ENCODE measurements at places on chromosomes 1 and 21. TPM values are rescaled to one million over a fixed set of nuclear protein-coding genes. Genes with fewer than 3 reads are reported as not detected.

DNA sequence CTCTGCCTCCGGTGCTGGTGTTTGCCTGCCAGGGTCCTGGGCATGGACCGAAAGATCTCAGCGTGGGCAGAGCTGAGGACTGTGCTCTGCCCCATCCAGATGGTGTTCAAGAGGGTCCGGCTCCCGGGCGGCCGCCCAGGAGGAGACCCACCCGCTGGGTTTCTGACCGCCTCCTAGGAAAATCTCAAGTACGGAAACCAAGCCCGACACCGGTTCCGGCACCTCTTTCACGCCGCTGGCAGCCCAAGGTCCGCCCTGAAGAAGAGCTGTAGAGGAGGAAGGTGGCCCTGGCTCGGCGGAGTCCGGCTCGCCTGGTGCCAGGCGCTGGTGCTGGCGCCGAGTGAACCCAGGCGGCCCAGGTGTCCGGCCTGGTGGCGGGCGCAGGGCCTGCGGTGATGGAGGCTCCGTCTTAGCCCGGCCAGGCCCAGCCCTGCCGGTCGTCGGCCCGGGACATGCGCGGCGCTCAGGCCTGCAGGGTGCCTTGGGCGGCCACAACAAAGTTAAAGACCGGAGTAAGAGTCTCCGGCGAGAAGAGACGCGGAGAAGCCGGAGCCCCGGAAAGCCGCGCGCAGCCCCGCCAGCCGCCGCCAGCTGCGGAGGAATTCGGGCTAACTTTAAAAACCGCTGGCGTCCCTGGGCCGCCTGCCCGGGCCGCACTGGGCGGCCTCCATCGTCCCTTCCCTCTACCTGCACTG is 1.5 kb downstream of the GRIK3 start:
- no peak overlapping the region for H3K27ac ChIP-seq
- no peak for DNase-seq

TMEM61 gene
- 3.6 TPM for total RNA-seq

DNA sequence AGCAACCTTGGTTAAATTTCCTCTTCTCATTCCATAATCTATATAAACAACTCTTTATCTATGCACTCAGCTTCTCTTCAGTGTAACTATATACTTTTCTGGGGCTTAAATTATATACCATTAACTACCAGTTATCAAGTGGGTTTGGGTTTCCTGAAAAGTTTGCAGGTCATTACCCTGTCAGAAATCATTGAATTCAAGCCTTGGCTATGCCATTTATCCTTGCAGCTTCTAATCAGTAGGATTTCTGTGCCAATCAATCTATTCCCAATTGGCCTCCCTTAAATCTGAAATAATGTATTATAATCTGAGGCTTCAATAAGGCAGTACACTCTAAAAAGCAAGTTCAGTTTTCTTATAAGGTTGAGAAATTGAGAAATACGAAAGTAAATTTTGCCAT is 466.5 kb downstream of the NCAM2 start:
- no peak for DNase-seq
- H3K27ac ChIP-seq: no peak overlapping the region
- H3K4me1 ChIP-seq: no peaks in the 10 kb centered on the region
- no peaks in the 10 kb centered on the region for H3K36me3 ChIP-seq

ACAP3 gene
- 53.7 TPM for total RNA-seq

DNA sequence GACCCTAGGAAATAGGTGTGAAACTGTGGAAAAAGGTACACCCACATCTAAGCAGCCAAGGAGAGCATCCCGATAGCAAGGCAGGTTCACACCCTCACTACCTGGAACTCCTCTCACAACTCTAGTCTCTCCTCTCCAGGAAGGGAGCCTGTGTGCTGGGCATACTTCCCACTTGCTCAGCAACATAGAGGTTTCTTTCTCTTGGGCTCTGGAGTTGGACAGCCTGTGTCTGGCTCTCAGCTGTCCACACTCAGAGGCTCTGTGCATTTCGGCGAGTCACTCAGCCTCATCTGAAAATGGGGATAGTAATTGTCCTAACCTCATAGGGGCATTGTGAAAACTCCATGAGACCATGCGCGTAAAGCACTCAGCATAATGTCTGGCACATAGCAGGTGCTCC is 29.6 kb upstream of the VWA5B1 start:
- H3K4me3 ChIP-seq: no peak overlapping the region
- no peaks in the 10 kb centered on the region for H3K36me3 ChIP-seq
- no peaks in the 10 kb centered on the region for H3K4me1 ChIP-seq
- H3K27me3 ChIP-seq: no peaks in the 10 kb centered on the region

DNA sequence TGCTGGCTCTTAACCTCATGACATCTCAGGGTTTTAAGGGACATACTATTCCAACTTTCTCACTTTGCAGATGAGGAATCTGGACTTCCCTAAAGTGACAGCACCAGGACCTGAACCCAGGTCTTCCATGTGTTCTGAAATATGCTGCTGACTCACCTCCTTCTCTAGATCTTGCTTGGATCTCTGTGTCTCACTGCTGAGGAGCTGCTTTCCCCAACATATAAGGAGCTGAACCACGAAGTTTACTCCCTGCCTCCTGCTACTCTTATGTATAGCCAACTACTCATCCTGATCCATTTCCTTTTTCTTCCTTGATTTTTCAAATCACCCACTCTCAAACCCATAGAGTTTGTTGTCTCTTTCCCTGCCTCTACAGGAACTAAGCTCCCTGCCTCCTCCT is 38.2 kb downstream of the ALG14 start:
- H3K36me3 ChIP-seq: no peaks in the 10 kb centered on the region
- H3K4me3 ChIP-seq: no peak overlapping the region
- no peak overlapping the region for H3K27ac ChIP-seq
- H3K27me3 ChIP-seq: no peaks in the 10 kb centered on the region
- H3K4me1 ChIP-seq: no peaks in the 10 kb centered on the region
- no peak for DNase-seq

GRCh38 chr21:46664316-46664995 is 29.0 kb downstream of the PRMT2 start:
- H3K27me3 ChIP-seq: no peaks in the 10 kb centered on the region
- H3K4me1 ChIP-seq: peaks cover 18% of the 10 kb centered on the region
- no peak overlapping the region for H3K4me3 ChIP-seq
- no peak overlapping the region for H3K27ac ChIP-seq
- H3K36me3 ChIP-seq: no peaks in the 10 kb centered on the region

- H3K4me1 ChIP-seq: peaks cover 34% of the 10 kb centered on the region
- DNase-seq: no peak
- H3K27ac ChIP-seq: peak overlapping the region; percentile 90
Observed at GRCh38 chr1:40858856-40859416, 3.2 kb downstream of the CITED4 start.

DNA sequence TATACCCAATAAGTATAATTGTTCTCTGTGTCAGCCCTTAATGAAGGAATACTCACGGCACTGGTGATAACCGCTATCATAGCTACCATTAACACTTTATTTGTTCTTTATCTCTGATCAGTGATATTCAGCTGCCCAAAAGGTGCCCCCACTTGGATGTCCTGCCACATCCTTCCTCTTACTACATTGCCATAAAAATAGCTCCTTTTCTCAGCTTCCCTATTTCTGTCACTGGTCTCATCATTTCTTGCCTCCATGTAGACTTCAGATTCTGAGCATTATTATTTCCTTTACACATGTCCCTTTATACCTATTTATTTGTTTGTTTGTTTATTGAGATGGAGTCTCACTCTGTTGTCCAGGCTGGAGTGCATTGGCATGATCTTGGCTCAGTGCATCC is 2.7 kb upstream of the RAB29 start:
- no peak overlapping the region for H3K4me3 ChIP-seq
- H3K27me3 ChIP-seq: no peaks in the 10 kb centered on the region
- H3K36me3 ChIP-seq: no peaks in the 10 kb centered on the region
- no peak overlapping the region for H3K27ac ChIP-seq
- DNase-seq: no peak
- H3K4me1 ChIP-seq: peaks cover 13% of the 10 kb centered on the region

CRNN gene
- total RNA-seq: not detected

DNA sequence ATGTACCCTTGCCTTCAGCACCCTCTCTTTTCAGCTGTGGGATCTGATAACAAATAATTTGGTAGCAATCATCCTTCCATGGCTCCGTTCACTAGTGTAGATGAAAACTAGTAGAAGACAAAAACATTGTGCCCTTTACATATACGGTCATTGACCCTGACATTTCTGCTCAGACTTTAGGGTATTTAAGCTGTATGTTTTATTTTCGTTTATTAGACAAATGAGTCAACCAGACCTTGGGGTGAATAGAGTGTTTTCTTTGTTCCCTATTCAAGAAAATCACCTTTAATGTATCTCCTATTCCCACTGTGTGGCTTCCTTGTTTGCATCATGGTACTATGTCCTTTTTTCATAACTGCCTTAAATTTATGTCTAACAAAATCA is 187.3 kb downstream of the VAV3 start:
- H3K36me3 ChIP-seq: no peaks in the 10 kb centered on the region
- no peaks in the 10 kb centered on the region for H3K4me1 ChIP-seq
- H3K27ac ChIP-seq: no peak overlapping the region
- DNase-seq: no peak
- H3K27me3 ChIP-seq: no peaks in the 10 kb centered on the region
- no peak overlapping the region for H3K4me3 ChIP-seq

DNA sequence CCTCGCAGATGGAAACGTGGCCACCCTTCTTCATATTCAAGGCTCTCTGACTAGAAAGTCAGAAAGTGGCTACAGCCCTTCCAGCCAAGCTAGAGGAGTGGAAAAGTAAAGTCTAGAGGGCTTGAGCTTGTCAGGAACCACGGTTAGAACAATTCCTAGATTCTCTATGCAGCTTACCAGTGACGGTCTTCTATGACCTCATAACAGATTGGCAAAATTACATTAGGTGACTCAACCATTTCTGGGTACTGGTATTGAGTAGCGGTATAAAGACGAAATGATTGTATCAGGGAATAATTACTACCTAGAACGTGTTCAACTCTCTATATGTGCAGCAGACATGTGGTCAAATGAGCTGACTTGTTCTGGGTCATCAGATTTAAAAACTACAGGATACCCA is 155.0 kb upstream of the RUNX1 start:
- H3K27ac ChIP-seq: no peak overlapping the region
- H3K4me3 ChIP-seq: no peak overlapping the region
- H3K4me1 ChIP-seq: peaks cover 13% of the 10 kb centered on the region
- no peaks in the 10 kb centered on the region for H3K27me3 ChIP-seq
- DNase-seq: no peak

KIAA1614 gene
- 4.3 TPM for total RNA-seq

INKA2 gene
- total RNA-seq: not detected

DNA sequence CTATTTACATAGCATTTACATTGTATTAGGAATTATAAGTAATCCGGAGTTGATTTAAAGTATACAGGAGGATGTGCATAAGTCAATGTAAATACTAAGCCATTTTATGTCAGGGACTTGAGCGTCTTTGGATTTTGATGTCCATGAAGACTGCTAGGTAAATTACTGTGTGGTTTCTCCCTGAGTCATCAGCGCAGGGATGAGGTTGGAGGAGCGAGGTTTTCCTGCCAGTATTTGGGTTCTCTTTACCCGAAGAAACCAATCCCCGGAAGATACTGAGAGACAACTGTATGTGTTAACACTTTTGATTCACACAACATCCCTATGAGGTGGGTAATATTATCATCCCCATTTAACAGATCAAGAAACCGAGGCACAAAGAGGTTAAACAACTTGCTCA is 29.3 kb downstream of the BATF3 start:
- no peak overlapping the region for H3K27ac ChIP-seq
- no peaks in the 10 kb centered on the region for H3K27me3 ChIP-seq
- no peak overlapping the region for H3K4me3 ChIP-seq
- DNase-seq: no peak
- no peaks in the 10 kb centered on the region for H3K36me3 ChIP-seq
- no peaks in the 10 kb centered on the region for H3K4me1 ChIP-seq

OR11L1 gene
- total RNA-seq: not detected

SLAMF1 gene
- not detected for total RNA-seq

DNA sequence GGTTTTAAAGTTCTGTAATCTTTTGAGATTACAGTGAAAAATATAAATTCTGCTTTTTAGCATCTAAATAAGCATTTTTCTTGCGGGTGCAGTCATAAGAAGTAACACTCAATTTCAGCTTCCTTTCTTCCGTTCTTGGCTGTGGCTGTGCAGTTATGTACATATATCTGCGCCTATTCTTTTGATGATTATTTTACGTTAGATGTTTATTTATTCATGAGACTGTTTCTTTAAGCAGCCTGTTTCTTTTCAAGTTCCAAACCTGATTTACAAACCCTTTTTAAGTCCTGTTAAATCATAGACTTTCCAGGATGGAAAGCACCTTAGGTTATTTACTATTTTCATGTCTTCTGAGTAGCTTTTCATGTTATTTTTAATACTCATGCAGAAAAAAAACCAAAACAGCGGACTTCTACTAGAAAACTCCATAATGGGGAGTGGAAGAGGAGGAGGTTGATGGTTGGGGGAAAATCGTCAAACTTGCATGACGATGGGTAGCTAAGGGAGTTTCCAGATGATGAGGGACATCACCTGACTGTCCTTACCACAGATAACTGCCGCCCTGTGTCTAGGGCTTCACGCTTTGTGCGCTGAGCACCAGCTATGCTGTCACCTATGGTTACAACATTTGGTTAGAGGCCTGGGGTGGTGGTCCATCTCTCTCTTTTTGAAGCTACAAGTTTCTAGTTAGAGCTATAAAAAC is 2.6 kb downstream of the PRDM2 start:
- H3K4me3 ChIP-seq: no peak overlapping the region
- H3K27ac ChIP-seq: no peak overlapping the region
- DNase-seq: no peak
- no peaks in the 10 kb centered on the region for H3K36me3 ChIP-seq
- H3K27me3 ChIP-seq: no peaks in the 10 kb centered on the region

DNA sequence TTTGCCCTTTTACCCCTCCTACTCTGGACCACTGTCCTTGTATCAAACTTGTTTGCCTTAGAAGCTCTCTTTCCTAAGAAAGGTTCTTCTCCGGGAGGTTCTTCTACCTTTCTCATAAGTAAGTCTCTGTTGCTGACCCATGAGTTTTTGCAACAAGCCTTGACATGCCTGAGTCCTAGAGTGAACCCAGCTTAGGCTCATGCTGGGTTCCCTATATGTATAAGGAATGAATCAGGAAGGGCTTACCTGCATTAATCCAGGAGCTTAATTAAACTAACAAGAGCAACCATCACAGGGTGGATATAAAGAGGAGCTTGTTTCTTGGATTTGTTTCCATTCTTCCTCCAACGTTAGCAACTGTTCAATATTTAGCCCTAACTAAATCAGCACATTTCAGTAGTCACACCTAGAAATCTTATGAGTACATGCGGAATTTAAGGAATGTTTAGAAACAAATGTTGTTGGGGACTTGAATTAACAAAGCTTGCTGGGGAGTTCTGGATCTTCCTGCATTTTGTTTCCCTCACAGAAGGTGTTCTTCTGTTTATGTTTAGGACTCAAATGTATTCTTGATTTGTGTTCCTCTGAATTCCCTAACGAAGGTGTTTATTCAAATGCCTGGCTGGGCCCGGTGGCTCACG is 64.3 kb upstream of the RAB3GAP2 start:
- H3K4me3 ChIP-seq: no peak overlapping the region
- no peak overlapping the region for H3K27ac ChIP-seq
- DNase-seq: no peak
- H3K27me3 ChIP-seq: peaks cover 4% of the 10 kb centered on the region
- H3K4me1 ChIP-seq: no peaks in the 10 kb centered on the region

GRCh38 chr1:70608815-70609214 is 197.7 kb downstream of the CTH start:
- no peaks in the 10 kb centered on the region for H3K27me3 ChIP-seq
- no peak for DNase-seq
- H3K4me3 ChIP-seq: no peak overlapping the region
- no peaks in the 10 kb centered on the region for H3K4me1 ChIP-seq

- H3K27me3 ChIP-seq: no peaks in the 10 kb centered on the region
- H3K36me3 ChIP-seq: peaks cover 5% of the 10 kb centered on the region
- no peak overlapping the region for H3K4me3 ChIP-seq
- no peak for DNase-seq
- H3K27ac ChIP-seq: no peak overlapping the region
Observed at GRCh38 chr1:112686417-112686816, 12.0 kb downstream of the MOV10 start.

Data from body of pancreas (tissue), 4 donors.